Activated T-cell treated with anti-CD3 and anti-CD28 coated beads, Interleukin-2, amount 50 U/mL, for 1 hour (primary cell): ENCODE measurements at places on chromosomes 2 and 18.

- DNase-seq, result no peak
These were observed 256.1 kb upstream of the SYT4 start for GRCh38 chr18:43533371-43533770.

GRCh38 chr2:229798446-229799155 lies 84.2 kb upstream of the DNER start:
- DNase-seq, result no peak

DNA sequence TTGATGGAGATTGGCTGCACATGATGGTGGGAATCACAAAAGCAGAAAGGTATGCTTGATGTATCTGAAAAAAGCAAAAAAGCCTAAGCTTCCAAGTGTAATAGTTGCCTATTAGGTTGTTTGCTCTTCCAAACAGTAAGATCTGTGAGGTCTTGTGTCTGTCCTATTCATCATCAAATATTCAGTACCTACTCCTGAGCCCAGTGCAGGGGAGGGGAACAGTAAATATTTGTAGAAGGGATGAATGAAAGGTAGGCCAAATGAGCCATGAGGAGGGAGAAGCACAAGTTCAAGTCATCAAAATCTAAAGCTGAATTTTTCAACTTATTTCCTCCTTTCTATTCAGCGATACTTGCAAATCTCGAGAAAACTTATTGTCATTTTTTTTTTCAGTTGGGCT lies 153.2 kb upstream of the ETAA1 start:
- no peak for DNase-seq

GRCh38 chr2:187017438-187017837 lies 168.5 kb upstream of the ZSWIM2 start:
- no peak for DNase-seq

- no peak for DNase-seq
These were observed 18.6 kb upstream of the KLHL30 start for GRCh38 chr2:238119756-238120462.
